Stimulated activated CD4-positive, alpha-beta T cell treated with anti-CD3 and anti-CD28 coated beads, Interleukin-1b, Interleukin-23, amount 100 ng/mL, for 1 hour (primary cell): ENCODE measurements at places on chromosomes 1 and 21.

- DNase-seq, result no peak
Measured at GRCh38 chr21:25955646-25956045, 214.9 kb downstream of the APP start.

DNA sequence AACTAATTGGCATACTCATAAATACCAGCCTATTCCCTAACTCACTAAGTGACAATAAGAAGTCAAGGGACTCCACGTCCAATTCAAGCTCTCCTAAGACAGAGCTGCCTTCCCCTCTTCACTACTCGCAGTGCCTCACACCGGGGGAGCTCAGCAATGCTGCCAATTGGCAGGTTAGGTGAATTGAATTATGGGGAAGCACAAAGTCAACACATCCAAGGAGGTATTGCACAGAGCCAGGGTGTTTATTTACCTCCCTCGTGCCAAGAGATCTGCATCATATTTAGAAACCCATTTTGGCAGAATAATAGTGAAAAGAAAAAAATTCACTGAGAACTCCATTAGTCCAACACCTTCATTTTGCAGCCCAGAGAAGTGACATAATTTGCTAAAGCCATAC is 20.4 kb upstream of the TNR start:
- no peak for DNase-seq

DNA sequence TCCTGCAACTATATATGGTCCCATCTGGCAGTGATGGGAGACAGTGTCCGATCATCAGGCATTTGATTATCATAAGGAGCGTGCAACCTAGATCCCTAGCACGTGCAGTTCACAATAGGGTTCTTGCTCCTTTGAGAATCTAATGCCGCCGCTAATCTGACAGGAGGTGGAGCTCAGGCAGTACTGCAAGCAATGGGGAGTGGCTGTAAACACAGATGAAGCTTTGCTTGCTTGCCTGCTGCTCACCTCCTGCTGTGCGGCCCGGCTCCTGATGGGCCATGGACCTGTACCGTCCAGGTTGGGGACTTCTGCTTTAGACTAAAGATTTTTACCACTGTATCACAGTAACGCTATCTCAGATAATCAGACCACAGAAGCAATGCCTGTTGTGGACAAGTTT is 63.8 kb downstream of the TGFB2 start:
- DNase-seq, result no peak

DNA sequence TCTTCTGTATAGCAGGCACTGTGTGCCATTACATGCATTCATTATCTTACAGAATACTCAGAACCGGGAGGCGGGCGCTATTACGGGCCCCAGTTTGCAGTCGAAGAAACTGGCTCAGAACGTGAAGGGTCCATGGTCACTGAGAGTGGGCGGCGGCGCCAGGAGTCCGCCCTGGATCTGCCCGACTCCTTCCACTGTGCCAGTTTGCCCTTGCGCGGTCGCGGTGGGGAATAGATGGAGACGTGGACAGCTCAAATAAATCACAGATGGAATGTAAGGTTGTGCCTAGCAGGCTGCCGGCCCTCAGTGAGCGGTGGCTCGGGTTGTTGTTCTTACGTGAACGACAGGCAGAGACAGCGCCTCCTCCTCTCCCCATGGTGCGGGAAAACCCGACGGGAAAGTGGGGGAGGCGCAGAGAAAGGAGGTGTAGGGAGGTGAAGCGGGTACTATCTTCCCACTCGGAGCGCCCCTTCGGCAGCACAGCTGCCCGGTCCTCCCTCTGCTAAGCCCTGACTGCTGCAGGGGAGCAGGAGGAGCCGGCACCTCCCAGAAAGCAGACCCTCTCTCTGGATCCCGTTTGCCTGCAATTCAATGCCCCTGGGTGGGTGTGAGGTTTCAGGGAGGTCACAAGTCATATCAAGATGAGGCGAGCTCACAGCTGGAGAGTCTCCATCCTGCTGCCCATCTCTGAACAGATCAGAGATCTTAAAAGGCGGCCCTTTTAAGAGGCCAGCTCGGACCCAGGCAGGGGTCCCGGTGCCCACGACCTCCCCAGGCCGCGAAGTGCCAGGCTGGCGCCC is 1.1 kb downstream of the COL9A2 start:
- no peak for DNase-seq

GRCh38 chr1:2414297-2414958 is 2.1 kb upstream of the PEX10 start:
- DNase-seq, result peak; percentile 69
